ENCODE measurements at places on chromosomes 7 and 10. TPM values are rescaled to one million over a fixed set of nuclear protein-coding genes. Genes with fewer than 3 reads are reported as not detected.

DNA sequence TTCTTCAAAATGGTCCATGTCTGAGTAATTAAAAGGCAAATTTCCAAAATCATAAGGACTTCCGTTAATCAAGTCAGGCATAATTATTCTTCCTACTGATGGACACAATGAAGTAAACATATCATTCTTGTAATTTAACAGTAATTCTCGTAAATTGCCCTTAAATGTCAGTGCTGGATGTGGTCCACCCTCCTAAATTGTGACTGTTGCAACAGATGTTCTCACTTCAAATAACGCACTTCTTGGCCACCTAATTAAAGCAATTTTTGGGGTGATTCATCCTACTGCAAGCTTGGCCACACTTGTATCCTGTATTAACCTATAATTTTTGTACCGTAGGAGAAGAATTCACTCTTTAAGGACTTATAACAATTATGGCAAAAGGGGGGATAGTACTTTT, 1.9 kb downstream of the COL1A2 start:
- DNase-seq: no peak
- H3K4me3 ChIP-seq: no peak overlapping the region
- no peaks in the 10 kb centered on the region for H3K36me3 ChIP-seq
- H3K27me3 ChIP-seq: peaks cover 28% of the 10 kb centered on the region

DNA sequence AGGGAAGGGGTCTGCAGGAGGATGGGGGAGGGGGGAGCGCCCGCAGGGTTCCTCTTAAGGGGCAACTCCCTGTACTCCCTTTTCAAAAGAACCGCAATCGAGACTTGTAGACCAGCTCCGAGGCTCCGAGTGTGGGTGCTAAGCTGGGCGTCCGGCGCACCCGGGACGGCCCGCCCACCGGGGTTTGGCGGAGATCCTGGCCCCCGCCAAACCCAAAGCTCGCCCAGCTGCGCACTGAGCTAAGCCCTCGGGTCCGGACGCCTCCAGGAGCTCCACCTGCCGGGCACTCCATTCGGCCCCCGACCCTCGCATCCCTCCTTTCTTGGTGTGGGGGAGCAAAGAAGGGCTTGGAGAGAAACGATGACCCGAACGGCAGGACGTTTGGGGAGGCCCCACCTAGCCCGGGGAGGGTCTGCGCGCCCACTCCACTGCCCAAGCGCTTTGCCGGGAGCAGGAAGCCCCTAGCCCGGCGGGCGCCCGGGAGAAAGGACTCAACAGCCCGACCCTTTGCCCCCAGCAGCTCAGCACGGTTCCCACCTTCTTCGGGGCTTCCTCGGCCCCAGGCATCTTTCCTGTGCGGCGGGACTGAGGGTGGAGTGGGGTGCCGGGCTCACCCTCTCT, 651 bp downstream of the AFAP1L2 start:
- H3K4me3 ChIP-seq: no peak overlapping the region
- DNase-seq: no peak
- no peaks in the 10 kb centered on the region for H3K36me3 ChIP-seq
- H3K27ac ChIP-seq: no peak overlapping the region
- H3K4me1 ChIP-seq: peaks cover 7% of the 10 kb centered on the region
- H3K27me3 ChIP-seq: peaks cover 75% of the 10 kb centered on the region

GRCh38 chr10:61941202-61941681, 39.7 kb downstream of the ARID5B start:
- peaks cover 68% of the 10 kb centered on the region for H3K36me3 ChIP-seq
- no peaks in the 10 kb centered on the region for H3K27me3 ChIP-seq
- no peak for DNase-seq

GRCh38 chr7:150381096-150381495, 2.0 kb downstream of the ZNF775 start:
- peak overlapping the region; percentile 30 for H3K4me3 ChIP-seq
- DNase-seq: no peak
- H3K4me1 ChIP-seq: peaks cover 38% of the 10 kb centered on the region
- H3K36me3 ChIP-seq: no peaks in the 10 kb centered on the region
- no peaks in the 10 kb centered on the region for H3K27me3 ChIP-seq
- no peak overlapping the region for H3K27ac ChIP-seq

DNA sequence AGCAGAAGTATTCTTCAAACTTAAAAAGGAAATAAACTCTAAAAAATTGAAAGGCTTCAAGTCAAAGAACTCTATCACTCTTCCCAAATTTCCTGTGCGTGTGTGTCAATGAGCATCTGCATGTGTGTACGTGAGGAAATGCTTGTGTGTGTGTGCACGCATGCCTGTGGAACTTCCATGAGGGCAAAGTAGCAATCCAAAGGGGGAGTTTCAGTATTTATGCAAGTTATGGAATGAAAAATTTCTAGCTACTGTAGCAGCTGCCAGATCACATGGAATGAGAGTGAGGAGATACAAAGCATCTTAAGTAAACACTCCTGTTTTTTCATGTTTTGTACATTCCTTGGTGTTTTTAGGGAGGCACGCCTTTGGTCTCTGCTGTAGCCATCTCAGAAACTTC, 152.6 kb downstream of the RAPGEF5 start:
- no peak for DNase-seq
- H3K36me3 ChIP-seq: no peaks in the 10 kb centered on the region
- H3K27me3 ChIP-seq: peaks cover 18% of the 10 kb centered on the region
- H3K4me3 ChIP-seq: no peak overlapping the region
- H3K27ac ChIP-seq: no peak overlapping the region

- DNase-seq: no peak
- H3K27ac ChIP-seq: no peak overlapping the region
- H3K4me3 ChIP-seq: no peak overlapping the region
- no peaks in the 10 kb centered on the region for H3K4me1 ChIP-seq
- H3K27me3 ChIP-seq: no peaks in the 10 kb centered on the region
Measured at GRCh38 chr10:130359711-130360110, 223.5 kb downstream of the GLRX3 start.

DNA sequence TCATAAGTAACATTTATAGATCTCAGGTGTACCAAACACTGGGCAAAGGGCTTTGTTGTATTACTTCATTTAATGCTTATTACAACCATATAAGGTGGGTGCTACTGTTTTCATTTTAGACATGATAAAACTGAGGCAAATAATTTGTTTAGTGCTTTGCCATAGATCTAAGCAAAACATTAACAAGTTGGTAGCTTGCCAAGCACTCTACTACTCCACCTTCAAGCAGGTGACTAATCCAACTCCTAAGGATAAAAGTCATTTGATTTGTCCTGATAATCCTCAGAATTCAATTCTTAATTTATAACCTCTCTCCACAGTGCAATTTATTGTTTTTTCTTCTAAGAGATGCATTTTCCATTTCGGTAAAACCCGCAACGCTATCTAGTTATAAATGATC, 646.4 kb downstream of the GRM8 start:
- no peaks in the 10 kb centered on the region for H3K27me3 ChIP-seq
- no peak overlapping the region for H3K27ac ChIP-seq
- H3K4me3 ChIP-seq: no peak overlapping the region
- no peaks in the 10 kb centered on the region for H3K36me3 ChIP-seq

GRCh38 chr7:2893411-2893861, 49.3 kb upstream of the GNA12 start:
- H3K4me3 ChIP-seq: no peak overlapping the region
- H3K27me3 ChIP-seq: peaks cover 2% of the 10 kb centered on the region
- H3K36me3 ChIP-seq: no peaks in the 10 kb centered on the region
- no peak for DNase-seq
- peak overlapping the region; percentile 77 for H3K27ac ChIP-seq

- H3K27ac ChIP-seq: no peak overlapping the region
- H3K4me3 ChIP-seq: no peak overlapping the region
- H3K36me3 ChIP-seq: peaks cover 26% of the 10 kb centered on the region
- H3K4me1 ChIP-seq: peaks cover 4% of the 10 kb centered on the region
- DNase-seq: no peak
- H3K27me3 ChIP-seq: no peaks in the 10 kb centered on the region
Measured at GRCh38 chr10:89589101-89589720, 53.8 kb upstream of the SLC16A12 start.

- no peak overlapping the region for H3K27ac ChIP-seq
- peaks cover 3% of the 10 kb centered on the region for H3K36me3 ChIP-seq
- peaks cover 22% of the 10 kb centered on the region for H3K4me1 ChIP-seq
Measured at GRCh38 chr7:148939128-148939755, 55.2 kb upstream of the EZH2 start.

- peaks cover 41% of the 10 kb centered on the region for H3K27me3 ChIP-seq
- peaks cover 12% of the 10 kb centered on the region for H3K4me1 ChIP-seq
Measured at GRCh38 chr10:77925795-77926565, 575 bp downstream of the DLG5 start.

DNA sequence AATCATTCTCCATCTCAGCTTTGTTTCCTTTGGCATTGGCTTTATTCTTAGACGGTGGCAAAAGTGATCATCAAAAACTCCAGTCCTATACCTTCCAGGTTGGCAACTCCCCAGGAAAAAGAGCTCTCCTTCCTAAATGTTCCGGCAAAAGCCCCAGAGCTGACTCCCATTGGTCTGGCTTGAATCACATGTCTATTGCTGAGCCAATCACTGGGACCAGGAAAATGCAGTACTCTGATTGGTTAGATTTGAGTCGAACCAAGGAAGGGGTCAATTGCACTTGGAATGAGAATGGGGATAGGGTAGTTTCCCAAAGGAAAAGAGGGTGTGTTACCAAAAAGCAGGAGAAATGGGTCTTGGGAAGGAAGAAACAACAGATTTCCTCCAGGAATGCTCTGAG, 22.3 kb downstream of the LEP start:
- no peak overlapping the region for H3K4me3 ChIP-seq
- peaks cover 17% of the 10 kb centered on the region for H3K27me3 ChIP-seq
- no peak for DNase-seq
- H3K36me3 ChIP-seq: no peaks in the 10 kb centered on the region
- H3K4me1 ChIP-seq: no peaks in the 10 kb centered on the region
- H3K27ac ChIP-seq: no peak overlapping the region

DNA sequence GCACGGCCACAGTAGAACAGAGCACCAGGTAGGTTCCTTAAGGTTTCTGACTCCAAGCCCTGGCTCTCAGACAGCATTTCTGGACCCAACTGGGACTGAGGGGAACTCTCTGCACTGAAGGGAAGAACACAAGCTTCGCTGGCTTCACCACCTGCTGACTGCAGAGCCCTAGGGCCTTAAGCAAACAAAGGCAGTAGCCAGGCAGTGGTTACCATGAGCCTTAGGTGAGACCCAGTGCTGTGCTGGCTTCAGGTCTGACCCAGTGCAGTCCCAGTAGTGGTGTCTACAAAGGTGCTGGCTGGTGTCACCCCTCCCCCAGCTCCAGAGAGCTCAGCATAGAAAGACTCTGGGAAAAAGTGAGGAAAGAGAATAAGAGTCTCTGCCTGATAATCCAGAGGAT, 59.5 kb downstream of the SIRT1 start:
- no peak overlapping the region for H3K4me3 ChIP-seq
- no peaks in the 10 kb centered on the region for H3K4me1 ChIP-seq
- no peak overlapping the region for H3K27ac ChIP-seq
- DNase-seq: no peak

GRCh38 chr10:116899626-116900025, 50.3 kb downstream of the ENO4 start:
- no peaks in the 10 kb centered on the region for H3K4me1 ChIP-seq
- H3K4me3 ChIP-seq: no peak overlapping the region
- H3K36me3 ChIP-seq: no peaks in the 10 kb centered on the region
- DNase-seq: no peak
- no peaks in the 10 kb centered on the region for H3K27me3 ChIP-seq

DNA sequence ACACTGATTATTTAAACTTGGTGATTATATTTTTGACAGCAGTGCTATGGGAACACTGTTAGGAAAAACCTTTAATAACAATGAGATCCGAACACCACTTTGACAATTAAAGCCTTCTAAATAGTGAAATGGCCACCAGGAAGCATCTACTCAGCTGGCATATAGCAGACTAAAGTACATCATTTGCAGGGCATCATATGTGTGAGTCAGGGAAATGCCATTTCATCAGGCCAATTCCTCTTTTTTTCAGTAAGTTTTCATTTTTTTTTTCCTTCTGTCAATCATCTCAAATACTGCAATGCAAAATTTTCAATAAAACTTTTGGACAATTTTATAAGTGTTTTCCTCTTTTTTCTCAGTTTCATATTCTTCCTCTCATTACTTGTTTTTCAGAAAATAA, 521.4 kb upstream of the SEMA3D start:
- no peaks in the 10 kb centered on the region for H3K27me3 ChIP-seq
- H3K36me3 ChIP-seq: no peaks in the 10 kb centered on the region
- no peak overlapping the region for H3K4me3 ChIP-seq
- DNase-seq: no peak

GRCh38 chr10:74249865-74250264, 98.8 kb downstream of the ADK start:
- no peaks in the 10 kb centered on the region for H3K36me3 ChIP-seq
- H3K27me3 ChIP-seq: no peaks in the 10 kb centered on the region
- DNase-seq: no peak
- no peaks in the 10 kb centered on the region for H3K4me1 ChIP-seq
- H3K27ac ChIP-seq: no peak overlapping the region

DNA sequence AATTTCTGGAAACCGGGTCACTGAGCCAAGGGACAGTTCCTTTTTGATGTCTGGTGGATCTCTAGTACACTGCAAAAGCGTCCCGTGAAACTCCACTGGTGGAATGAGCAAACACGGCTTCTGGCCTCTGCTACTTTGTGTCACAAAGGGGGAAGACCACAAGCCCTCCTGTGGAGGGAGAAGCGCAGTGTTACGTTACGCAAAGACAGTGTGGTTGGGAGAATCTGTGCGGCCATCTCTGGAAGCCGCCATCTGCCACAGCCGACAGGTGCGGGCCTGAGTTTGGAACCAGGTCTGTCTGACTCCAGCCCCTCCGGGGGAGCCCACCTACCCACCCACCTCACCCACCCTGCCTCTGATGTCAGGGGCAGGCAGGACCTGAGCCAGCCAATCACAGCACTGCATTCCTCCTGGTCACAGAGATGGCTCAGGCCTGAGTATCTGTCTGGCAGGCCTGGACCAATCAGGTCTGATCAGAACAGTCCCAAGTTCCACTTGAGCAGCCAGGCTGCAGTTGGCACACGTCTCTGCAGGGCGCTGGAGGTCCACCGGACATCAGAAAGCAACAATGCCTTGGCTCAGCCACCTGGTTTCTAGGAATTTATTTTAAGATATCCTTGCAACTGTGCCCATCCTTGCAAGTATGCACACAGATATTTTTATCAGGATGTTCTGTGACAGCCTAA, 3.0 kb upstream of the CYP2W1 start:
- no peak overlapping the region for H3K4me3 ChIP-seq
- no peak for DNase-seq
- H3K36me3 ChIP-seq: no peaks in the 10 kb centered on the region
- no peaks in the 10 kb centered on the region for H3K27me3 ChIP-seq
- H3K4me1 ChIP-seq: no peaks in the 10 kb centered on the region

DNA sequence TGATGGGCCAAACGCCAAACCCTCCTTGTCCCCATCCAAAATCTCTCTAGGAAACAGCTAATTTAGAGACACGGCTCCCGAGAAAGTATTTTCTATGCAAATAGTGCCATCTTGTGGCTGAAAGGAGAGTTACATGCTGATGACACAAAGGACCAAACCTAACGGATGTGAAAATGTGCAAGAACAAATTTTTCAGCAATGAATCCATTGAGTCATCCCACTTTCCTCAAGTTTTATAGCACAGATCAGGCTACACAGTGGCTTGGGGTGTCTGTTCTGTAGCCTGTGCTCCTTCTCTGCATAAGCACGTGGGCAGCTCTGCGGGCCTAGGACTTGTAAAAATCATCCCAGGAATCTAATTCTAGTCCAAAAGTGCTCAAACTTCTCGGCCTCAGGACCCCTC, 154.8 kb upstream of the PRR15 start:
- DNase-seq: peak; percentile 44
- H3K4me3 ChIP-seq: no peak overlapping the region
- H3K27ac ChIP-seq: no peak overlapping the region
- H3K27me3 ChIP-seq: no peaks in the 10 kb centered on the region

Gene ASB4
- total RNA-seq: not detected

Gene DBF4
- 71.3 TPM for total RNA-seq

Gene LIPK
- not detected for total RNA-seq

Gene TMEM273
- 98.2 TPM for total RNA-seq

All from activated CD4-positive, alpha-beta memory T cell treated with anti-CD3 and anti-CD28 coated beads, Interleukin-2, amount 10 ng/mL, durations not matched to agents 7 days and 5 days (primary cell).